ENCODE measurements at places on chromosomes 12 and 14.
A peak's percentile ranks its signal among the peaks of the same experiment; 100 is the strongest.

- DNase-seq = no peak
These were observed 17.3 kb upstream of the YAF2 start for GRCh38 chr12:42255221-42255865.

DNA sequence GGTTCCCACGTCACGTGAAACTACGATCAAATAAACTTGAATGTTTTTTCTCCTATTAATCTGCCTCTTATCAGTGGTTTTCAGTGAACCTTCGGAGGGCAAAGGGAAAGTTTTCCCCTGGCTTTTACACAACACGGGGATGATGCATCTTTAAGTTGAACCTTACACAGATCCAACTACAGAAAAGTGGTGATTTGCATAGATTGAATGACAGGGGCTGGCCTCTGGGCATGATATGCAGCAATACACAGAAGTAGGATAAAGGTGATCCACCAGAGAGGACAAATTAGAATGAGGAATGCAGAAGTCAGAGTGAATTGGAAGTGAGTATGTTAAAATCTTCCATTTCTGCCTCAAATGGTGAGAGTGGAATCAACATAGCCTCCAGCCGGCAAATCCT, 11.6 kb downstream of the GSG1 start:
- no peak for DNase-seq

GRCh38 chr12:49979791-49980190, 7.0 kb downstream of the AQP6 start:
- no peak for DNase-seq

DNA sequence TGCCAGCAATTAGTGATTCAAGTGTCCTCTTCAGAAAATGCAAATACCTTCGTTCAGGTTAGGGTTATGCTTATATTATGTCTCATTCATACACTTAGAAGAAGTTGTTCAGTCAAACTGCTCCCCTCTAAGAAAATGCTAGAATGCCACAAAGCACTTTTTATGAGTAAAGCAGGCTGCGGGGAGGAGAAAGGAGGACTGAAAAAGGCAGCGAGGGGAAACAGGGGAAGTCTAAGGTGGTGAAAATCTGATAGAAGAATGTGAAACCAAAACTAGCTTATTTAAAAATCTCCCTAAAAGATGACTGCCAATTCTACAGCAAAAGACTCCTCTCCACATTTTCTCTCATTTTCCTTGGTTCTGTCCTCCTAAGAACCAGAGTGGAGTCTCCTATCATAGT, 70.1 kb downstream of the PRKD1 start:
- DNase-seq = no peak

DNA sequence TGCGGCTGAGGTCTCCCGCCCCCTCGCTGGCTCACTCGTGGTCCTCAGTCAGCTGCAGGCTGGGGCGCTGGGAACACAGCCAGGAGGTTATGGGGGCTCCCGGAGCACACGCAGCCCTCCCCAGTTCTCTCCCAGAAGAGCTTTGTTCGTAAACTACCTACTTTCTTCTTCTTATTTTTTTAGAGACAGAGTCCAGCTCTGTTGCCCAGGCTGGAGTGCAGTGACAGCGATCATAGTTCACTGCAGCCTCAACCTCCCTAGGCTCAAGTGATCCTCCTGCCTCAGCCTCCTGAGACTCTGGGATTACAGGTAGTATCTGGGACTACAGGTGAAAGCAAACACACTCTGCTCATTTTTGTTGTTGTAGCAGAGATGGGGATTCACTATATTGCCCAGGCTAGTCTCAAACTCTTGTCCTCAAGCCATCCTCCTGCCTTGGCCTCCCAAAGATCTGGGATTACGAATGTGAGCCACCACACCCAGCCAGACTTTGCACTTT, 15.5 kb upstream of the PLA2G1B start:
- DNase-seq = no peak

DNA sequence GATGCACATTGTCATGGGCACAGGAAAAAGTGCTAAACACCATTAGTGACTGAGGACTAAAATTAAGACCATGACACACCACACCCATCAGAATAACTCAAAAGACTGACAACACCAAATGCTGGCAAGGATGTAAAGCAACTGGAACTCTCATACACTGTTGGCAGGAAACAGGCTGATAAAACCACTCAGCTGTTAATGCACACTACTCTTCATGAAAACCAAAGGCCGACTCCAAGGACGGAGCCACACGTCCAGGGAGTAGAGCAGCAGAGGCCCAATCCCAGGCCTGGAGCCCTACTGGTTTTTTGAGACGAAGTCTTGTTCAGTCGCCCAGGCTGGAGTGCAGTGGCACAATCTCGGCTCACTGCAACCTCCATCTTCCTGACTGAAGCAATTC, 6.4 kb downstream of the RAD52 start:
- DNase-seq = no peak

- DNase-seq = no peak
These were observed 58.1 kb downstream of the DAAM1 start for GRCh38 chr14:59246566-59246965.

DNA sequence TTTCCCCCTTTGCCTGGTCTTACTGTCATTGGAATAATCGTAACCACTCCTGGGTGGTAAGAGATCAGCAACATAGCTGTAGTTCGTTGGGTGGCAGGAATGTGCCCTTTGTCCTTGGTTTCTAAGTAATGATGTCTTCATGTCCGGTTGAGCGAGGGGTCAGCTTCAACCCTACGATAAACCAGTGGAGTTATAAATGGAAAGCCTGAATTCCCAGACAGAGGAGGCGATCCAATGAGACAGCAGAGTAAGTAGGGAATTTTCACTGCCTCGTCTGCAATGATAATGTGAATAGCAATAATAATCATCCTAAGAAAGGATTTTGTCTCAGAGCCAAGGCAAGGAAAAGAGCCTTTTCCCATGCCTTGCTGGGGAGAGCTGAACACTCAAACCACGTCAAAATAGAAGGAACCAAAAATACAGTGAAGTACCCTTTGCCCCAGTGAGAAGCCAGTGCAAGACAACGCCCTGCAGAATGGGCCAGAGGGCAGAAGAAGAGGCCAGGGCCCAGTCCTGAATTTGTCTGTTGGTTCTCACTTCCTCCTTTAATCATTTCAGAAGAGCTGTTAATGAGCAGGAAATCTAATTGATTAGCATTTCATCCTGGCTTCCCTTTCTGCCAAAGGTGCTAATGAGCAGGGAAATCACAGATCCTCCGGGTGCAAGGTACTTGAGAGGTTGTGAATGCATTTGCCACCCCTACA, 330.7 kb downstream of the CACNA1C start:
- DNase-seq = no peak

DNA sequence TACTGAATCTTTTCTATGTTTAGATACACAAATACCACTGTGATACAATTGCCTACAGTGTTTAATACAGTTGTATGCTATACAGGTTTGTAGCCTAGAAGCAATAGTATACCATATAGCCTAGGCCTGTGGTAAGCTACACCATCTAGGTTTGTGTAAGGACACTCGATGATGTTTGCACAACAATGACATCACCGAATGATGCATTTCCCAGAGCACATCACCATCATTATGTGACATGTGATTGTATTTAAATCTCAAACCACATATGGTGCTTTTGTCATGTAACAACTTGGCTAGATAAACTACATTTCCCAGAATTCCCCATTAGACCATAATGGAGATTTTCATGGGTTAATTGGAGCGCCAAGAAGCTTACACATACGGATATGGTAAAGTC, 128.4 kb upstream of the CPNE8 start:
- no peak for DNase-seq

GRCh38 chr12:1907652-1908611, 10.5 kb downstream of the CACNA2D4 start:
- DNase-seq = no peak

- DNase-seq = no peak
These were observed 142.8 kb downstream of the SCARB1 start for GRCh38 chr12:124720681-124721500.

GRCh38 chr12:54442099-54442498, 23.0 kb upstream of the ITGA5 start:
- no peak for DNase-seq

DNA sequence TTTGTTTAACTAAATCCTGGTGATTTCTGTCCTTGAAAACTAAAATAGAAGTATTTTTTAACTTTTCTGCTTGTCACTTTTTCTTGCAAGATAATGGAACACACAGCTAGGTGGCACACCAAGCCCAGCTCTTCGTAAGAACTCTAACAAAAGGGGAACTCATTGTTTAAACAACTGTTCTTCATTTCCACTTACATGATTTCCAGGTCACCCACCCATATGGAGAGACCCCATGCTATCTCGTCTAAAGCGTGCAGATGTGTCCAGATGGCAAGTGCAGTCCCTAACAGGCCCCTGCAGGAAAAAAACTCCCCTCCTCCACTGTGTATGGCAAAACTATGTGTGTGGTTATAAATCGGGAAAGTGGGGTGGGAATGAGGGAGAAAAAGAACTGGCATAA, 43.3 kb upstream of the NT5DC3 start:
- peak; percentile 50 for DNase-seq

- DNase-seq = no peak
These were observed 4.3 kb downstream of the SEL1L start for GRCh38 chr14:81529391-81529790.

- DNase-seq = no peak
These were observed 6.5 kb downstream of the KRT85 start for GRCh38 chr12:52360663-52361271.

GRCh38 chr14:103716091-103716801, 636 bp downstream of the ZFYVE21 start:
- no peak for DNase-seq

- DNase-seq = no peak
These were observed 78.7 kb downstream of the FUT8 start for GRCh38 chr14:65491274-65491673.

DNA sequence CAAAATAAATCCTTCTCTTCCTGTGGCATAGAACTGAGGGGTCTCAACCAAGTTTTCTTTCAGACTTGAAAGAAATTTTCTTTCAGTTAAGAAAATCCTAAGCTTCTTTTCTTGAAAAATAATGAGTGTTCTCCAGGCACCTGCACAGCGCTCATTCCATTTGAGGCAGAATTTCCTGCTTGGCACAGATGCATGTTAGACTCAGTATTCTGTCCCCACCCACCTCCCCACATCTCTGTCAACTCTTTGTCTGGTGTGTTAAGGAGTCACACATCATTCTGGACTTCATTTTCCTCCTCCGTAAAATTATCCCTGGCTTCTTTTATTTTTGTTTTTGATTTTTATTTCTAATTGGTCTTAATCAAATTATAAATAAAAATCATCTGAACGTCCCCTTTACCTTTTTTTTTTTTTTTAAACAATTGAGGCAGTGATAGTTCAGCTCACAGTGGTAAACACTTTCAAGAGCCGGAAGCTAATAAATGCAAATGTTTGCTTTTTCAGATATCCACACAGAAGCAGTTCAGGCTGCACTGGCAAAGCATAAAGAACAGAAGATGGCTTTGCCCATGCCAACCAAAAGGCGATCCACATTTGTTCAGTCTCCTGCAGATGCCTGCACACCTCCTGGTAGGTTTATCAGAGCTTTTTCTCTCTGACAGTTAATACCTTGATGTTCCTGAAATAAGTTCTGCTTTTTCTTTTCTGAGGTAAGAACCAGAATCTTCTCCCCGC, 104.0 kb upstream of the ATF1 start:
- no peak for DNase-seq

- DNase-seq = no peak
These were observed 1.5 kb downstream of the TTC6 start for GRCh38 chr14:37596790-37597472.

- DNase-seq = no peak
These were observed 64.0 kb upstream of the ARHGAP5 start for GRCh38 chr14:32013083-32013482.

GRCh38 chr14:63147018-63147417, 57.2 kb upstream of the RHOJ start:
- DNase-seq = no peak

DNA sequence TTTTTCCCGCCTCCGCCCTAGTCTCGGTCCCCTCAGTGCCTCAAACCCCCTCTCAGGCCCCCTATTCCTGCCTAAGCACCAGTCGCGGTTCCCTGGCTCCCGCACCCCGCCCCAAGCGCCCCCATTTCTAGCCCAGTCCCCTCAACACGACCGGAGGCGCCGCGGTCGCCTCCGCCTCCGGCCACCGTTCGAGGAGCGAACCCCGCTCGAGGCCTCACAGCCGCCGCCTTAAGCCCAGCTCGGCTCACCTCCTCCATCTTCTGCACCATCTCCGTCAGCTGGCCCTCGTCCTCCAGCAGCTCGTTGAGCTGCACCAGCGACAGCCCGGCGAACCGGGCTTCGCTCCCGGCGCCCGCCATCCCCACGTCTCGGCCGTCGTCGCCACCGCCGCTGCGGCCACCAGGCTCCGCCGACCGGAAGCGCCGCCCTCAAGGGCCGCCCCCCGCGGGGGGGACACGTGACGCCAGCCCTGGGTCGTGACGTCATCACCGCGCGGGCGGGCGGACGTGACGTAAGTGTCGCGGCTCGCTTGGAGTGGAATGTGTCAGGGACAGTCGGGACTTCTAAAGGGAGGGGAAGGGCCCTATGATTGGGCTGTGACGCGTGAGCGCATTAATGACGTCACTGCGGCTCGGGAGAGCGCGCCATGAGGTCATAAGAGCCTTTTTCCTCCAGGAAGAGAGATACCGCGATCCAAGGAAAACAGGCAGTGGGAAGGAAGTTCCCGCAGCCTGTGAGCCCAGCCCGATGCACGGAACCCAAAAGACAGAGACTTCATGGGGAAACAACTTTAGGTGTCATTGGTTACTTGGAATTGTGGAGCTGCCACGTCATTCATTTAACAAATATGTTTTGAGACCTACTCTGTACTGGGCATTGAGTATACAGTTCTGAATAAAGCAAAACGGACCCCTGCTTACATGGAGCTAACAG, at the start of gene VPS37B:
Gene VPS37B (minus strand): TSS at position 421 of the 933 bp plus-strand sequence. CDS start 62 bp downstream, at position 359.
- peak; percentile 75 for DNase-seq

DNA sequence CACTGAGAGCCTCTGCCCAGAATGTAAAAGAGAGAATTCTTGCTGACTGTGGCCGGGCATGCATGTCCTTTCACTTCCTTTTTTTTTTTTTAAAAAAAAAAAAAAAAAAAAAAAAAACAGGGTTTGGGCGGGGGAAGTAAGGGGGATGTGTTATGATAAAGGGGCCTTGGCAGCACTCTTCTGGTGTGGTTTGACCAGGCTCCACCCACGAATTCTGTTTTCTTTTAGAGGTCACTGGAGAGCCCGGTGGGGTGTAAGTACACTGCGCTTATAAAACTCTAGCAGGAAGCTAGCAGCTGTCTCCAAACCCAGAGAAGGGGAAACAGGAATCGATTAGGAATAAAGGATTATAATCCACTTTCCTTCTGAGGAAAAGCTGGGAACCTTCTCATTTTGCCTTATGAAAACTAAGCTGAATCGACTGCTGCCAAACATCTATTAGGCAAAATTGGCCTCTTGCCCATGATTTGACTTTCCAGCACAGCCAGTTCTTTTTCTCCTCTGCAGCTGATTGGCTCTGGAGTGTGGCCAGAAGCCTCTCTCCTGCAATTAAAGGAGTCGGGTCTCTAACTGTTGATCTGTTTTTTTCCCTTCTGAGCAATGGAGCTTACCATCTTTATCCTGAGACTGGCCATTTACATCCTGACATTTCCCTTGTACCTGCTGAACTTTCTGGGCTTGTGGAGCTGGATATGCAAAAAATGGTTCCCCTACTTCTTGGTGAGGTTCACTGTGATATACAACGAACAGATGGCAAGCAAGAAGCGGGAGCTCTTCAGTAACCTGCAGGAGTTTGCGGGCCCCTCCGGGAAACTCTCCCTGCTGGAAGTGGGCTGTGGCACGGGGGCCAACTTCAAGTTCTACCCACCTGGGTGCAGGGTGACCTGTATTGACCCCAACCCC, 27.7 kb upstream of the HIGD1C start:
- peak; percentile 17 for DNase-seq
